Left ventricle myocardium inferior (tissue), 1 donor: ENCODE measurements at places on chromosomes 7 and 10.

GRCh38 chr7:15167912-15168311, 265.4 kb upstream of the DGKB start:
- no peak for DNase-seq

- no peak for DNase-seq
Measured at GRCh38 chr10:26628395-26628794, 69.1 kb upstream of the PDSS1 start.

DNA sequence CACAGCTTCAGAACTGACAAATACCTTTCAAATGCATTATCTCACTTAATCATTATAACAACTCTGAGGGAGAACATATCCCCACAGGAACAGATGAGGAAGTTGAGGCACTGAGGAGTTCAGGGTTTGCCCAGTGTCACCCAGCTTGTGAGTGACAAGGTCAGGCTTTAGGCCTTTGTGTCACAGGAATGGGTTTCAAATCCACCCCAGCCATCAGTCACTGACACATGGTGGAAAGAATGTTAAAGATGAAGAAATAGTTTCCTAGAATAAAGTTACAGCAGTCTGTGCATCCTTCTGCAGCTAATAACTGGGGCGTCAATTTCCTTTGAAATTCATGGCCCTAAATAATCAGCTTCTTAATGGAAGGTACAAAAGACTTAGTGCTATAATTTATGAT, 37.8 kb downstream of the SGCE start:
- DNase-seq, result no peak

GRCh38 chr7:41652267-41652666, 50.6 kb downstream of the INHBA start:
- no peak for DNase-seq

DNA sequence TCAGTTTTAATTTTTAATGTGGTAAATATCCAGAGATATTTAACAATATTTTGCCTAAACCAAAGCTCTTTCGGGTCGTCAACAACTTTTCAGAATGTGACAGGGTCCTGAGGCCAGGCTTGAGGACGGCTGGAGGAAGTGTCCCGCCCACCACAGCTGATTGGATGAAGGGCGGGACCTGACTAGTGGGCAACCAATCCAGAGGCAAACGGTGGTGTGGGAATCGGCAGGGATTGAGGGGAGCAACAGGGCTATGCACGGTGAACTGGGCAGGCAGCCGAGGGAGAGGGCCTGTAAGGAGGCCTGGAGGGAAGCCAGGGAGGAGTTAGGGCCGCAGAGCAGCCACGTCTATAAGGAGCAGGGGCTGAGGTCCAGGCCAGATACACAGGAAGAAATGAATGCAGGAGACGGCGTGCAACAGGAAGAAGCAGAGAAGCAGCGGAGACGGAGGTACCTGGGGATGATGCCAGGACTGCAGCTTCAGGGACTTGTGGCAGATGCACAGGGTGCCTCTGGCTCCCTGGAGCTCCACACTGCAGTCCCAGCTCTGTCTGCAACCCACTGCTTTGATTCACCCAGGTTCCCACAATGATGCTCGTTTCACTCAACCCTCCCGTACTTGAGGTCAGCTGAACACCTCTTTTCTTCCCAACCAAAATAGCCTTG, 46.1 kb upstream of the ZMIZ1 start:
- peak; percentile 70 for DNase-seq

GRCh38 chr10:77319557-77319956, 318.1 kb downstream of the KCNMA1 start:
- no peak for DNase-seq

- DNase-seq, result no peak
Measured at GRCh38 chr7:106968160-106968559, 76.3 kb upstream of the PRKAR2B start.

DNA sequence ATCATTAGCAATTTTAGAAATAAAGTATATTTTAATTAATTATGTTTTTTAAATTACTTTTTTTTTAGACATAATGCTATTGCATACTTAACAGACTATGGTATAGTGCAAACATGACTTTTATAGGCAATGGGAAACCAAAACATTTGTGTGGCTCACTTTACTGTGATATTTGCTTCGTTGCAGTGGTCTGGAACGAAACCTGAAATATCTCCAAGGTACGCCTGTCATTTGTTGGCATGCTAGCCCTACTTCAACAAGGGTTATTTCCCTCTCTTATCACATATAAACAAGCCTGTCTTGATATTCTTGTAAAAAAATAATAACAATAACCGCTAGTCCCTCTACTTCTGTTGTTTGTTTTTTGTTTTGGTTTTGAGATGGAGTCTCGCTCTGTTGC, 74.2 kb downstream of the TYW1B start:
- no peak for DNase-seq

- DNase-seq, result peak; percentile 51
Measured at GRCh38 chr7:69966766-69967591, 368.7 kb downstream of the AUTS2 start.

DNA sequence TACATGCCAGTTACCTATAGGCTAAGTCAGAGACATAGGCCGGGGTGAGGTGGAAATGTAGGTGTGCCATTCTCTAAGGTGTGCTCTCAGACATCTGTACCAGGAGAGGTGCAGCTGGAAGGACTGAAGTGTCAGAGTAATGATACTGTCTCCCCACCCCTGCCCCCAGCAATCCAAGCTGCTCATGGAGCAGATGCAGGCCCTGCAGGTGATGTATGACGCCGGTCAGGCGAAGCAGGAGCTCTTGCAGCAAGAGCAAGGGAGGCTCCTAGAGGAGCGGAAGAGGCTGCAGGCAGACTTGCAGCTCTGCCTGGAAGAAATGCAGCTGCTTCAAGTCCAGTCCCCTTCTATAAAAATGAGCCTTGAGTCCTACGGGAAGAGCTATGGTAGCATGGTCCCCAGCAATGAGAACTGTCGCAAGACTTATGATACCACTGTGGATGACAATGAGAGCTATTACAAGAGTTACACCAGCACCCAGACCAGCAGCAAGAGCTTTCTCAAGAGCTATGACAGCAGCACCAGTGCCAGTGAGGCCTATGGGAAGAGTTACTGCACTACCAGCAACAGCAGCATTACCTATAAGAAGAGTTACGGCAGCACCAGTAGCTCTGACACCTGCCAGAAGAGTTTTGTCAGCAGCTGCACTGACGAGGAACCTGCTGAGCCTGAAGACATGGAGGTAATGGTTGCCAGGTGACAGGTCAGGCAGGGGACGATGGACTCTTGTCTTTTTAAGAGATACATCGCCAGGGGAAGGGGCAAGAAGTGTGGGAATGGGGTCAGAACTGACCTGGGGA, 18.4 kb upstream of the FLNC start:
- no peak for DNase-seq

DNA sequence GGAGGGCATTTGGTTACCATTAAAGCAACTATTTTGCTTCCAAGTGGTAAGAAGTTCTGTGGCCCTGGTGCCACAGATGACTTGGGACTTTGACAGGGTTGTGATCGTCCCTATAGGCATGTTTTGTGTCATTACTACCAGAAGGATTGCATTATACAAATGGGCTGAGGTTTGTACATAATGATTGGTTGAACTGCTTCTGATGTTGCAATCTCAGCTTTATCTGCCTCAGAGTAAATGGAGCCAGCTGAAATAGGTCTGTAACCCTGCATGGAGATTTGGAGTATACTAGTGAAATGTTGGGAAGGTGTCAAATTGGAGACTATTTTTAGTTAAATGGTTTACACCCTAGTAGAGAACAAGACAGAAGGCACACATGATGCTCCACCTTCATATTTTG, 46.1 kb upstream of the SEPTIN7 start:
- no peak for DNase-seq

GRCh38 chr10:119657725-119658124, 6.5 kb downstream of the BAG3 start:
- DNase-seq, result no peak

DNA sequence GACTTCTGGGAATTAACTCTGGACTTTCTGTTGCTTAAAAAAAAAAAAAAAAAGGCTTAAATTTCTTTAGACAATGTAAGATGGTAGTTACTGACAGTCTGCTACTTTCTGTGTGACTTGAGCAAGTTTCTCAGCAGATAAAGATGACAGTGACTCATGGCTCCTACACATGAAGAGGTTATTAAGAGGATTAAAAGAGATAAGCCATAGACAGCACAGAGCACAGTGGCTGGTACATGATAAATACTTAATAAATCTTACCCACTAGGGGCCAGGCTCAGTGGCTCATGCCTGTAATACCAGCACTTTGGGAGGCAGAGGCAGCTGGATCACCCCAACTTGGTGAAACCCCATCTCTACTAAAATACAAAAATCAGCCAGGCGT, 174.8 kb downstream of the JAZF1 start:
- no peak for DNase-seq

DNA sequence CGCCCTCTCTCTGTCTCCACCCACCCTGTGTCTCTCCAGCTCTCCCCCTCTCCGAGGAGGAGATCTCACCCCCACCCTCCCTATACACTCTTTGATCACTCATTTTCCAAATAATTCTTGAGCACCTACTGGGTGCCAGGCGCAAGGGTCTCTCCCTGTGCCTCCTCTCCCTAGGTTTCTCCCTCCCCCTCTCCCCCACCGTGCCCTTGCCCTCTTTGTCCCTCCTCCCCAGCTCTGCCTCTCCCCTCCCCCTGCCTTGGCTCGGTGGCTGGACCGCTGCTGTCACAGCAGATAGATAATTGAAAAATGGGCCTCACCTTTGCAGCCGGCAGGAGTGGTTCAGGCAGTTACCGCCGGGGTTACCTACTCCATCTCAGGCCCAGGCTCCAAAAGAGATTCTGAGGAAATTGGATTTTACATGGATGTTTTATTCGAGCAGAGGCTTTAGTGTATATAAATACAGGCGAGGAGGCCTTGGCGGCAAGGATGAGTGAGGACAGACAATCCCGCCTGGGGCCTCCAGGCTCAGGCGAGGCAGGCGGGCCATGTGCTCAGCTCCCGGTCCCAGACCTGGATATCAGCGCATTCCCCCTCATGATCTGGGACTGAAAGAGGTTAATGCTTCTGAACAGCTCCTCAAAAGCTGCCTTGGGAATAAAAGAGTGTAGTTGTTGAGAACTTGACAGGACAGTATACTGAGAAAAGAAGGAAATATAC, 60.8 kb upstream of the BTRC start:
- DNase-seq, result no peak

DNA sequence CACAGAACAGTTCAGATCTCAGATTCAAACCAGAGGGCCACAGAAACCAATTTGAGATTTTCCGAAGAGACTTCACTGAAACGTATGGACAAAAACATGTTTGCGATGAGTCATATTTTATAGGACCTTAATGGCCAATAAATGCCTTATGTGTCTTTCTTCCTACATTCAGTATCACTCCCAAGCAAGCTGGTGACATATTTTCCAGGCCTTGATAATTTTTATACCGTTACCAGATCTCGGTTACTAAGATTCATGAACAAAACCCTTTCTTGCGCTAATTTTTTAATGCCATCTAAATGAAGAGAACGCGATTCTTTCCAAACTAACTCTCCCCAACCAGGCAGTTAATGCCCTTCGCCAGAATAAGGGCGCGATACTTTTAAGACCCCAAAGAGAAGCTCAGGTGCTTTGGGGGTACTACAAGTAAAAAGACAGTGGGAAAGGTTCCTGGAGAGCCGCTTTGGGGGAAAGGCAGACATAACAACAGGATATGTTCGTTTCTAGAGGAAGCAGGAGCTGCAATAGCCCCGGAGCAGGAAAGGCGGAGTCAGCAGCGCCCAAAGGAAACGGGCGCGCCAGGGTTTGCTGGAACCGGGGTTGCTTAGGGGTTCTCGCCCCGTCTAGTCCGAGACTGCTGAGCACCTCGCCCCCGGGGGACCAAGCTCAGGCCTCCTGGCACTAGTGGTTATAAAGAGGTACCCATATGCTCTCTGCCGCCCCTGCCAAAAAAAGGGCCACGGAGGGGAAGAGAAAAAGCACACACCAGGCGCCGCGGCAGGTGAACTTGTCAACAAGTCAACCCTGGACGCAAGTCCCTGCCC, 884 bp downstream of the ICA1 start:
- DNase-seq, result peak; percentile 67

DNA sequence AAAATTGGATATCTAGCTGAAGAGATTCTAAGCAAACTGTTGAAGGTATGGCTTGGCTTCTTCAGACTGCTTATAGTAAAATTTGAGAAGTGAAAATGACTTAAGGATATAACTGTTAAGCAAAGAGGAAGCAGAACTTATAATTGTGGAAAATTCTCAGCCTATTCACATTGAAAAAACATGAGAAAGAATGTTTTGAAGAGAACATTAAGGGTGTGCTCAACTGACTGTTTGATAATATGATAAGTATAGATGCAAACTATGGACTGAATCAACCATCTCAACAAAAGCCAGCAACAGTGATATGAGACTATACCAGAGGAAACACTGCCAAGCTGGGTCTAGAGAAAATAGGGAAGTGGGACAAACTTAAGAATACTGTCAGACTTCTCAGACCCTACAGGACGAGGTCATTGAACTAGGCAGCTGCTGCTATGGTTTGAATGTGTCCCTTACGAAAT, 133.1 kb upstream of the PPP1R3A start:
- DNase-seq, result no peak

DNA sequence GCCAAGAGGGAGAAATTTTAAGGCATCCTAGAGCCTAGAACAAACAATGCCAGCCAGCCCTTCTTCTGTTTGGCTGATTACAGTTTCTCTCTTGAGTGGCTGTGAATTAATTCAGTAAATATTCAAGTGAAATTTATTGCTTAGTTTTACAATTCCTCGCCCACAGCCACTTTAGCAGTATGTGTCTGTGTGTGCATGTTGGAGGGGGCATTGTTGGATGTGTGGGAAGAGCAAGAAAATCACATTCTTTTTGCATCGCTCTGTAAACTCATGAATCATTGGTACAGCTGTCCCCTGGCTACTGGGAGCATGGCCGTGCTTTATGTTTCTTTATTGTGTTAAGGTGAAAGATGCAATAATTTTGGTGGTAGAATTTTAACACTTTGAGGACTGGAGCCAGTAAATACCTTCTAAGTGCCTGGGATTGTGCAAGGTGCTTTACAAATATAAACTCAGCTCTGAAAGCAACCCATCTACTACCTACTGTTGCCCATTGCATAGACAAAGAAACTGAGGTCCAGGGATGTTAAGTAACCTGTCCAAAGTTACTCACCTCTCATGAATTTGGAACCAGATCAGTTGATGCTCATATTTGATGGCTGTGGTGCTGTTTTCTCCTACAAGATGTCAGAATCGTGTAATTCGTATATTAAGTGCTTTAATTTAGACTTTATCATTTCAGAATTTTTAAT, 89.9 kb upstream of the BTBD16 start:
- DNase-seq, result no peak

GRCh38 chr7:121105262-121105661, 116.8 kb downstream of the CPED1 start:
- no peak for DNase-seq

DNA sequence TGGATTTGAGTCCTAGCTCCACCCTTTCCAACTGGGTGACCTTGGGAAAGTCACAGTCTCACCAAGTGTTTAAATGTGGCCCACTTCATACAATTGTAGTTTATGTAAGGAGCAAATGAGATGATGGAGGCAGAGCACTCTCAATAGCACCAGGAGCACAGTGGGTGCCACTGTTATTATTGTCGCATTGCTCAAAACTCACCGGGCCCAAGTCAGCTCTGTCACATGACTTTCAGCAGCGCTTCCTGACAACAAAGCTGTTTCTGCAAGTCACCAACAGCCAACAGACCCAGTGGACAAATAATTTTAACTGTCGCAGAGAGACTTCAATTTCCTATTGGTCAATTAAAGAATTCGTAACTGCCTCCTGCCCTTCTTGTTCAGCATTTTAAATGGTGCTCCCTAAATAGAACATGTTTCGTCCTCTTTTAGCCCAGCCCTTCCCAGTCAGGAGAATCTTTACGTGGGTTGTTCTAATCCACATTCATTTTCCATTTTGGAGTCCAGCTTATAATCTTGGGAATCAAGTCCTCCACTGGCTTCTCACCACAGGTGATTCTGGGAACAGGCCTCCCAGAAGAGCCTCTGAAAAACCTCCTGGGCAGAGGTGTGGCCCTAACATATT, 415.6 kb upstream of the NPVF start:
- DNase-seq, result no peak
